Tibial nerve (tissue), 4 donors: ENCODE measurements at places on chromosomes 2 and 18. TPM values are rescaled to one million over a fixed set of nuclear protein-coding genes. Genes with fewer than 3 reads are reported as not detected.
A peak's percentile ranks its signal among the peaks of the same experiment; 100 is the strongest.

GRCh38 chr2:108244667-108245414, 5.1 kb downstream of the SULT1C3 start:
- H3K4me3 ChIP-seq: no peak overlapping the region
- H3K27ac ChIP-seq: peak overlapping the region; percentile 35
- no peak for DNase-seq
- no peaks in the 10 kb centered on the region for H3K27me3 ChIP-seq

GRCh38 chr2:41774011-41774605, 273.7 kb upstream of the PKDCC start:
- H3K27ac ChIP-seq: no peak overlapping the region
- H3K4me3 ChIP-seq: no peak overlapping the region
- no peaks in the 10 kb centered on the region for H3K36me3 ChIP-seq
- DNase-seq: no peak
- no peaks in the 10 kb centered on the region for H3K4me1 ChIP-seq
- H3K27me3 ChIP-seq: no peaks in the 10 kb centered on the region

GRCh38 chr2:70901227-70902066, 34.3 kb upstream of the ATP6V1B1 start:
- DNase-seq: no peak
- no peaks in the 10 kb centered on the region for H3K4me1 ChIP-seq
- H3K4me3 ChIP-seq: peak overlapping the region; percentile 44
- H3K36me3 ChIP-seq: no peaks in the 10 kb centered on the region
- no peaks in the 10 kb centered on the region for H3K27me3 ChIP-seq

- H3K36me3 ChIP-seq: no peaks in the 10 kb centered on the region
- H3K27ac ChIP-seq: no peak within 1 kb of the TSS
- DNase-seq: no peak
- no peaks in the 10 kb centered on the region for H3K4me1 ChIP-seq
- H3K27me3 ChIP-seq: no peaks in the 10 kb centered on the region
- no peak within 1 kb of the TSS for H3K4me3 ChIP-seq
These were observed at the start of gene MAB21L4 for GRCh38 chr2:240895656-240896388. Gene MAB21L4, minus strand, starts transcription at chr2:240896156. Its CDS starts 159 bp downstream, at chr2:240895997.

DNA sequence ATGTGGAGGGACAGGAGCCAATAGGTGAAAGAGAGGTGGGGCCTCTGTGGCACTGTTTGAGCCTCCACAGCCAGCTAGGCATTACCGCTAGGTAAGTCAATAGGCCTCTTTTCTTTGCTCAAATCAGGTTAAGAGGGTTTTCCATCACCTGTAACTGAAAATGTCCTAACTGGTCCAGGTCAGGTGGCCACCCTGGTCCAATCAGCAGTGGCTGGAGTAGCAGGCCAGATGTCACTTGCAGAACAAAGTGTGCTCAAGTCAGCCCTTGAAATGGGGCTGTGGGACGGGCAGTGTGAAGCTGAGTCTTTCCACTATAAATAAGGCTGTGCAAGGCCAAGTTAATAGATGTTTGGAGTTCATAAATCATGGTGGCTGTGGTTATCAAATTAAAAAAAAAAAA, 20.9 kb downstream of the FBXO36 start:
- H3K27me3 ChIP-seq: no peaks in the 10 kb centered on the region
- H3K36me3 ChIP-seq: no peaks in the 10 kb centered on the region
- no peak for DNase-seq
- H3K4me3 ChIP-seq: no peak overlapping the region

DNA sequence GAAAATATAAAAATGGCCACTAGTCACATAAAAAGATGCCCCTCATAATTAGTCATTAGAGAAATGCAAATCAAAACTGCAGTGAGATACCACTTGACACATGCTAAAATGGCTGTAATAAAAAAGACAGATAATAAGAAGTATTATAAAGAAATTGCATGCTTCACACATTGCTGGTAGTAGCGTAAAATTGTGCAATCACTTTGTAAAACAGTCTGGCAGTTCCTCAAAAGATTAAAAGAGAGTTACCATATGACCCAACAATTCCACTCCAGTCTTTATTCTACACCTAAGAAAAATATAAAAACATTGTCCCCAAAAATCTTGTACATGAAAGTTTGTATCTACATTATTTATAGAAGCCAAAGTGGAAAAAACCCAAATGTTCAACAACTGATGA, 170.6 kb upstream of the FIGN start:
- no peak for DNase-seq
- H3K36me3 ChIP-seq: no peaks in the 10 kb centered on the region
- no peak overlapping the region for H3K4me3 ChIP-seq
- H3K27me3 ChIP-seq: no peaks in the 10 kb centered on the region

DNA sequence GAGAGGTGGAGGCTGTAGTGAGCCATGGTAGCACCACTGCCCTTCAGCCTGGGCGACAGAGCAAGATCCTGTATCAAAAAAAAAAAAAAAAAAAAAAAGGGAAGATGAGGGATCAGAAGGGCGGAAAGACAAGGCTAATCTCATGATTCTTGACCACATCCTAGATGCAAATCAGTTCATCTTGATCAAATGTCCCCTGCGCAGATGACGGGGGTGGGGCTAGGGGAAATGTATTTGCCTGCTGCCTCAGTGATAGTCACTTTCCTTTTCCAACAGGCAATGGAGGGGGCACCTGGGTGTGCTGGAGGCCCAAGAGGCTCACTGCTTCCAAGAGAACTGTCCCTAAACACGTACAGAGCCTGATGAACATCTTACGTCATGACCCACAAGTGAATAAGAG, 3.7 kb upstream of the EMILIN2 start:
- peaks cover 23% of the 10 kb centered on the region for H3K4me1 ChIP-seq
- H3K27me3 ChIP-seq: no peaks in the 10 kb centered on the region
- DNase-seq: no peak
- no peak overlapping the region for H3K4me3 ChIP-seq

DNA sequence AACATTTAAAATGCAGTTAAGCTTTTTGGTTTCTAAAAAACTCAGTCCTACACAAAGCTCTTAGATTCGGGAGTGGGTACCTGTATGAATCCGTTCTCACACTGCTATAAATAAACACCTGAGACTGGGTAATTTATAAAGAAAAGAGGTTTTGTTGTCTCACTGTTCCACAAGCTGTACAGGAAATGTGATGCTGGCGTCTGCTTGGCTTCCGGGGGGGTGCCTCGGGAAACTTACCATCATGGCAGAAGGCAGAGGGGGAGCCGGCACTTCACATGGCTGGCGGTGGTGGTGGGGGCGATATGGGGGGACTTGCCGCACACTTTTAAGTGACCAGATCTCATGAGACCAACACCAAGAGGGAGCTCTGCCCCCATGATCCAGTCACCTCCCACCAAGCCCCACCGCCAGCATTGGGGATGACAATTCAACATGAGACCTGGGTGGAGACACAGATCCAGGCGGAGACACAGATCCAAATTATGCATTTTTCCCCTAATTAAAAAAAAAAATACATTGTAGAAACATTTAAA, 222.5 kb downstream of the GBX2 start:
- no peak overlapping the region for H3K4me3 ChIP-seq
- H3K27me3 ChIP-seq: no peaks in the 10 kb centered on the region
- H3K4me1 ChIP-seq: no peaks in the 10 kb centered on the region
- H3K27ac ChIP-seq: no peak overlapping the region
- peaks cover 16% of the 10 kb centered on the region for H3K36me3 ChIP-seq

GRCh38 chr2:162390801-162391200, 46.9 kb downstream of the GCA start:
- no peak for DNase-seq
- no peaks in the 10 kb centered on the region for H3K36me3 ChIP-seq
- no peaks in the 10 kb centered on the region for H3K4me1 ChIP-seq
- H3K27me3 ChIP-seq: no peaks in the 10 kb centered on the region

DNA sequence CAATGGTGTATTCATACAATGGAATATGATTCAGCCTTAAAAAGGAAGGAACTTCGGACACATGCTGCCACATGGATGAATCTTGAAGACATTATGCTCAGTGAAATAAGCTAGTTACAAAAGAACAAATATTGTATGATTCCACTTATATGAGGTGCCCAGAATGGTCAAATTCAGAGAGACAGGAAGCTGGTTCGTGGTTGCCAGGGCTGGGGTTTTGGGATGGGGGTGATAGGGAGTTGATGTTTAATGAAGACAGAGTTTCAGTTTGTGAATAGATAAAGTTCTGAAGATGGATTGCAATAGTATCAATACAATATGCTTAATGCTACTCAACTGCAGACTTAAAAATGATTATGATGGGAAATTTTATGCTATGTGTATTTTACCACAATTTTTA, 28.0 kb upstream of the MC2R start:
- H3K27ac ChIP-seq: no peak overlapping the region
- H3K4me3 ChIP-seq: no peak overlapping the region
- H3K27me3 ChIP-seq: no peaks in the 10 kb centered on the region
- H3K4me1 ChIP-seq: no peaks in the 10 kb centered on the region
- no peaks in the 10 kb centered on the region for H3K36me3 ChIP-seq

DNA sequence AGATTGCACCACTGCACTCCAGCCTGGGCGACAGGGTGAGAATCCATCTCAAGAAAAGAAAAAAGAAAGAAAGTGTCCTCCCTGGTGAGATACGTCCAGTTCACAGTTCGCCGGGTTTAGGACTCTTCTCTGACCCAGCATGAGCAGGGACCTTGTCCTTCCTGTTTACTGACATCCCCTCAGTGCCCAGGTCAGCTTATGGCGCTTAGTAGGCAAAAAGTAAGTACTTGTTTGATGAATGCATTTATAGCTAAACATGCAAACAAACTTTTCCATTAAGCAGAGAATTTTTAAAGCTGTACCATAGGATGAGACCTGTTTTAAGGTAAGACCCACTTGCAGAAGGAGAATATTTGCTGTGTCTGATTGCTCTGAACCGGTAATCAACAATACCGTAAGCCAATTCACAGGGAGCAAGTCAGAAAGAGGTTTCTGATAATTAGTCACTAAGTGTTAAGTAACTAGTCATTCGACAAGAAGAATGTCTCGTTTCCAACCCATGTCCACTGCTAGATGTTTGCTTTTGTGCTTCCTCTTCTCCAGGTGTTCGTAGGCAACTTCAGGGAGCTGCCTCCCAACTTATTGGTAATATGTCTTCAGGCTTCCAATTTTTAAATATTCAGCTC, 40.0 kb downstream of the MOGAT1 start:
- H3K4me3 ChIP-seq: no peak overlapping the region
- no peaks in the 10 kb centered on the region for H3K36me3 ChIP-seq
- DNase-seq: no peak
- no peak overlapping the region for H3K27ac ChIP-seq
- no peaks in the 10 kb centered on the region for H3K4me1 ChIP-seq

DNA sequence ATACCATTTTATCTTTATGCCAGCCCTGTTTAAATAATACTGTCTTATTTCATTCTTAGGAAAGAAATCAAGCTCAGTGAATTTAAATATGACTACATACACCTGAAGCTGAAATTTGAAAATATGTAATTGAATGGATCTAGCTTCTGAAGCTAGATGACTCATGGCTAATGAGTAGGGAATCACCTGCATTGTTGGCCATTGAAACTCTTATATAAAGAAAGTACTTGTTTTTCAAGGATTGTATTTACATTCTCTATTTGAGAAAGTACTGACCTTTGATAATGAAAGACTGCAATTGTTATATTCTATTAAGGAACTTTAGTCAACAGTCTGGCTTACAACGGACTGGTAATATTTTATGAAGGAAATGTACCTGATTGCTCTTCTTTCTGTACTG, 346.7 kb upstream of the LRATD1 start:
- H3K36me3 ChIP-seq: no peaks in the 10 kb centered on the region
- no peak for DNase-seq
- H3K4me1 ChIP-seq: no peaks in the 10 kb centered on the region
- no peak overlapping the region for H3K27ac ChIP-seq
- H3K4me3 ChIP-seq: no peak overlapping the region

GRCh38 chr18:70419526-70419925, 130.7 kb downstream of the SOCS6 start:
- no peaks in the 10 kb centered on the region for H3K27me3 ChIP-seq
- H3K4me1 ChIP-seq: peaks cover 32% of the 10 kb centered on the region
- no peak for DNase-seq
- no peak overlapping the region for H3K4me3 ChIP-seq
- no peak overlapping the region for H3K27ac ChIP-seq
- no peaks in the 10 kb centered on the region for H3K36me3 ChIP-seq

The EFHD1 gene
- 29.1 TPM for total RNA-seq

The KLHL29 gene
- total RNA-seq: 39.8 TPM

The ITSN2 gene
- total RNA-seq: 54.2 TPM

The NEU2 gene
- total RNA-seq: not detected

The LOXL3 gene
- 12.0 TPM for total RNA-seq

The CRYGD gene
- not detected for total RNA-seq

The COL4A4 gene
- 2.8 TPM for total RNA-seq

The C2orf80 gene
- total RNA-seq: not detected

The ATP8B1 gene
- total RNA-seq: 14.6 TPM

The NTSR2 gene
- total RNA-seq: 2.1 TPM

The RPRM gene
- total RNA-seq: not detected

The COBLL1 gene
- 190 TPM for total RNA-seq
